ENCODE measurements at places on chromosomes 7 and 10.

DNA sequence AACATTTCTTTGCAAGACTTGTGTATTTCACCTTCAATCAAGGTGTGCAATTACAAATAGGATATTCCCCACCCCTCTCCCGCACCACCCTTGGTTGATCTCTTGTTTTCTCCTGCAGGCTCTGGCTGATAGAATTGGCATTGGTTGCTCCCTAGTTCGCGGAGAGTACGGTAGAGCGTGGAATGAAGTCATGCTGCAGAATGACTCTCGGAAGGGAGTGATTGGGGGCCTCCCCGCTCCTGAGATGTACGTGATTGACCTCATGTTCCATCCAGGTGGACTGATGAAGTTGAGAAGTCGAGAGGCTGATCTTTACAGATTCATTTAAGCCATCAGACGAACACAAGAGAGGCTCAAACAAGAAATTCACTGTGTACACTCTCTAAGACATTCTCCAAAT, 58.2 kb upstream of the MSRB2 start:
- DNase-seq, result no peak

DNA sequence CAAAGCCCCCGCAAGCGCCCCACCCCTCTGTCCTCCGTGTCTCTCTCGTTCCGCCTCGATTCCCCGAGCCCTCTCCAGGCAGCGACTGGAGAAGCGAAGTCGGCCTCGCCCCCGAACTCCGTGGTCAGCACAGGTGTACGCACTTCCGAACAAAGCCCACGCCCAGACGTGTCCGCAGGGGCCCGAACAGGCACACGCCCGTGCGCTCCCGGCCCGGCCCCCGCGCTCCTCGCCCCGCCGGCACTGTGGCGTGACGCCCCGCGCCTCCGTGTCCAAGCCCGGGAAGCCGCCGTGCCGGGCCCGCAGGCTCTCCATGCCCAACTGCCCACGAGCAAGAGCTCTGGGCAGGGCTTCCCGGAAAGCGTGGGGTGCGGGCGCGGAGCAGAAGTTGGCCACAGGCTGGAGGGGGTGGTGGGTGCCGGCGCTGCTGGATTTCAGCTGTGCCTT, 662 bp downstream of the NRCAM start:
- DNase-seq, result peak; percentile 64

- no peak for DNase-seq
These were observed 75.9 kb upstream of the KMT2C start for GRCh38 chr7:152511736-152512135.

DNA sequence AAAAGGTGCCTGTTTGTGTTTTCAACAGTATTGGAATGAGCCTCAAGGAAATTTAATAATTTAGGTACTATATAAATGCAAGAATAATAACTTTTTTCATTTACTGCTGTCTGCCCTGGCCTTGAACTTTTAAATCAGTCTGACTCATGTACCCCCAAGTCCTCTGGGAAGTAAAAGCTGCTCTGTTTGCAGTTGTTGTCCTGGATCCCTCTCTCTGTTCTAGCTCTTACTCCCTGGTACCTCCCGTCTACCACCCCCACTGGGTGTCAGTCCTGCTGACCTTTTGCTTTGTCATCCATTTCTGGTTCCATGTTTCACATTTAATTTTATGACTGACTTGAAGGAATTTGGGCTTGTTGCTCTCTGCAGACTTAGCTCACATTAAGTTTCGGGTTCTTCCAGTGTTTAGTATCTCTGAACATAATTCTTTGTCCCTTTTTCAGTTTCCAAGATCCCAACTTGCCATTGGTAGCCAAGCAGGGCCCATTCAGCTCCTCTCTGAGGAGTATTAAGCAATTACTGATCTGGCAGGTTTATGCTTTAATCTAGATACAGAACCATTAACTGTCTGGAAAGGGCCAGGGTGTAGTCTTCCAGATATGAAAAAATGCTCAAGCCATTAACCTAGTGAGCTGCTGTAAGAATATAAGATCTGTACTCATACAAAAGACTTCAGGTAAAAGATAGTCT, 208.7 kb upstream of the FAM3C start:
- DNase-seq, result no peak

- no peak for DNase-seq
These were observed 82.8 kb downstream of the GATA3 start for GRCh38 chr10:8137272-8137681.

- DNase-seq, result peak; percentile 5
These were observed 43.8 kb downstream of the EXOC6 start for GRCh38 chr10:92891885-92892690.

DNA sequence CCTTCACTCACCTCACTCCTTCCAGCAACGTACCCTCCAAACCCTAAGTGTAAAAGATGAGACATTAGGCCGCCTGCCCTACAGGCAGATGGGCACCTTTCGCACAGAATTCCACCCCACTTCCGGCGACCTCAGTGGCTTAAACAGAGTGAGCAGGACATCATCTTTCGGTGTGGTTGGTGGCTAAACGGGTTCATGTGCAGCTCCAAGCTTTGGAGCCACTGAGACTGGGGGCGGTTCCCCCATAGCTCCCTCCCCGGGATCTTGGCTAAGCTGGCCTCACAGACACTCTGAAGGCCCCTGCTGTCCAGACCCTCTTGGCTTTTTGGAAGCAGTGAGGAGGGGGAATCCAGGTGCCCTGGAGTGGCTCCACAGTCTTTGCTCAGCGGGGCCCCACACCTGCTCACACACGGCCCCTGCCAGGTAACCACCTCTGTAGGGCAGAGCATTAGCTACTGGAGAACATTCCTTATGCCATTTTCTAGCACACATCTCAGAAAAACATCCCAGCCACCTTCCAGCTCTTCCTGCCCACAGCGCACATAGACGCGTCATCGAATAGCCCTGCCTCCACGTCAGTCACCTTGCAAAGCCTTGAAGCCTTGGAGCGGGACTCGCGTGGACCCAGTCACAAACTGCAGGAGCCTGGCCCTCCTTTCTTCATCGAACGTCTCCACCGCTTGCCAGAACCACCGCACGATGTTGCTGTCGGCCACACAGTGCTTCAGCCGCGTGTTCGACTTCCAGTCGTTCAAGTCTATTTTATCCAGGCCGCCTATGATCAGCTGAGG, 108.8 kb downstream of the SMURF1 start:
- no peak for DNase-seq

DNA sequence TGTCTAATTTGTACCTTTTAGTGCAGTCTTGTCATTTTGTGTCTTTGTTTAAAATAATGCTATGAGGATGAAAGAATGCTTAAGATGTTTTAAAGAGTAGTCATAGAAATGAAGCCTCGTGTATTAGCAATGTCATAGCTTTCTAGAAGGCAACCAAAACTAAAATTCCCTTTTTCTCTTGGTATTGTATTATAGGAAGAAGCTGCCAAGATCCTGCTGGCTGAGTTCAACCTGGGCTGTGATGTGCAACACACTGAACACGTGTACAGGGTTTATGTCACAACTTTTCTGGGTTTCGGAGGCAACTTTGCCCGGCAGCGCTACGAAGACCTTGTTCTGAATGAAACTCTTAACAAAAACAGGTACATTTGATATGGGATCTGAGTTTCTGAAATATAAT, 36.2 kb downstream of the COX15 start:
- DNase-seq, result no peak

- DNase-seq, result no peak
These were observed 166.6 kb upstream of the MKLN1 start for GRCh38 chr7:131161103-131161502.

- no peak for DNase-seq
These were observed 303.5 kb downstream of the SFMBT2 start for GRCh38 chr10:7107285-7107684.

GRCh38 chr10:77180104-77180503, 457.5 kb downstream of the KCNMA1 start:
- DNase-seq, result no peak

DNA sequence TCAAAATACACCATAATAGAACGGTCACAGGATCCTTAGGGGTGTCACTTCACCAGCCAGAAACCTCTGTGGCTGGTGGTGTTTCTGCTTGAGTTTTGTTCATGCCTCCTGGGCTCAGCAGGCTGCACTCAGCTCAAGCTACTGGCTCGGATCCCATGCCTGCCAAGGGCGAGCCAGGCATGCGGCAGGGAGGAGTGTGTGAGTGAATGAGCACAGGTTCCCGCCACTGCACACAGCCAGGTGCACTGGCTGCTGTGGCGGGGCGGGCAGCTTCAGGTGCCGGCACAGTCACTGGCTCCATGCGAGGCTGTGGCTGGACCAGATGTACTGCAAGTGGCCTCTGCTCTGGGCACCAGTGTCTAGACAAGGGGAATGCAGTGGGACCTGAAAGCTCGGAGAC, 29.5 kb downstream of the CLDN12 start:
- no peak for DNase-seq

DNA sequence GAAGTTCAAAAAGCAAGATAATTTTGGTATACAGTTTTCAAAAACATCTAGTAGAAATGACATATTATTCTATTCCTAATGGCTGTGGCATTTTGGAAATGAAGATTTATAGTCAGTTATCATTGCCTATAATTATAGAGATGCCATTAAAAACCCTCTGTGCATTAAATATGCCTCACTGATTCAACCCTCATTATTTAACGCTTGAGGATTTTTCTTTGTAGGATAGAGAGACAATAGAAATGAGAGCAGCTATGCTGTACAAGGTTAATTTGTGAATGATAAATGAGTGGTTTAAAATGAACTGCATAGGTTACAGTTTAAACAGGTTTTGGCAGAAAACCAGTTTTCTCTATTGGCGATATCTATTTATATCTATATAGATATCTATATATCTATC, 32.2 kb upstream of the SEMA3A start:
- no peak for DNase-seq

- DNase-seq, result no peak
These were observed 336.4 kb downstream of the NRG3 start for GRCh38 chr10:82211346-82211745.

GRCh38 chr10:73117976-73118743, 7.9 kb downstream of the NUDT13 start:
- DNase-seq, result peak; percentile 31

DNA sequence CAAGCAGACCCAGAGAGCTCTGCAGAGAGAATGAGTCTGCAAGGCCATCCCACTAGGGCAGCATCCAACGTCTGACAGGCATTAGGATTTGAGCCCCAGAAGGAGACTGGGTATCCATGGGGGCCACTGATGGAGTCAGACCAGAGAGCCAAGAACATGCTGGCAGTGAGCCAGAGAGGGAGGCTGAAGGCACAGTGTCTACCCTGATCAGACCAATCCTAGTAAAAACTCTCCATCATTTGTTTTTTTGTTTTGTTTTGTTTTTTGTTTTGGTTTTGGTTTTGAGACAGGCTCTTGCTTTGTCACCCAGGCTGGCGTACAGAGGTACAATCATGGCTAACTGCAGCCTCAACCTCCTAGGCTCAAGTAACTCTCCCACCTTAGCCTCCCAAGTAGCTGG, 133.1 kb upstream of the LYZL2 start:
- DNase-seq, result peak; percentile 11

- no peak for DNase-seq
These were observed 6.1 kb downstream of the LAT2 start for GRCh38 chr7:74215921-74216320.

GRCh38 chr10:47438857-47439474, 44.9 kb downstream of the ANXA8 start:
- peak; percentile 39 for DNase-seq

GRCh38 chr10:127280446-127280845, 84.1 kb upstream of the INSYN2A start:
- no peak for DNase-seq

DNA sequence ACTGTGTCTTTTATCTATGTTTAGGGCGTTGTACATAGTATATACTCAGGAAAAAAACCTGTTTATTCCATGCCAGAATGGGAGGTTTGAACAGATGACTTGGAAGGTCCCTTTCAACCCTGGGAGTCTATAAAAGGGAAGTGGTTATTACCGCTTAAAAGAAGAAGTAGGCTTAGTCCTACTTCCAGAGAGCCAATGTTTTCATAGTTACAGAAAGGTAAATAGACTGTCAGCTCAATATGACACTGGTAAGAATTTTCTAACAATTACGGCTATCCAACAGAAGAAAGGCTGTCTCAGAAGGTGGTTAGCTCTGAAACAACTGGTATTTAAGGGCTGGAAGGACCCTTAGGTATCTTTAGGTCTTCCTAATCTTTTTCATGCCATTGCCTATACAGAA, 1.1 kb upstream of the TFAM start:
- no peak for DNase-seq

GRCh38 chr7:41508755-41509154, 194.1 kb downstream of the INHBA start:
- no peak for DNase-seq

DNA sequence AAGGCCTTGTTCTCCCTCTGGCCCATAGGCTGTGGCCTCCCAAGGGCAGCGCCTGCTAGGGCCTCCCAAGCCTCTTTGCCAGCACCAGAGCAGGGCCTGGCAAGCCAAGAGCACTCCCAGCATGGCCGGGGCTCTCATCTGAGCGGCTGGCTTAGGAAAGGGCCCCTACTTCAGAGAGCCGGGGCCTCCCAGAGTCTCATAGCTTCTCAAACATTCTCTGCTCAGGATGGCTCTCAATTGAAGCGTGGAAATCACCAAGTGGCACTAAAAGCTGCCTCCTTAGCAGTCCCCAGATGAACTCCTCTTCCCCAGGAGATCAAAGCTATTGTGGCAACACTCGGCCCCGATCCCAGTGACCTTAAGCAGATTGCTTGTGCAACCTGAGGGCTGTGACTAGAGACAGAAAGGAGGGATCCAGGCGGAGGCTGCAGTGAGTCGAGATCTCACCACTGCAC, 69.4 kb downstream of the FAM53B start:
- DNase-seq, result no peak
